ENCODE measurements at places on chromosomes 4 and X.

- no peak for DNase-seq
Observed at GRCh38 chr4:69833251-69833650, 26.7 kb downstream of the SULT1E1 start.

DNA sequence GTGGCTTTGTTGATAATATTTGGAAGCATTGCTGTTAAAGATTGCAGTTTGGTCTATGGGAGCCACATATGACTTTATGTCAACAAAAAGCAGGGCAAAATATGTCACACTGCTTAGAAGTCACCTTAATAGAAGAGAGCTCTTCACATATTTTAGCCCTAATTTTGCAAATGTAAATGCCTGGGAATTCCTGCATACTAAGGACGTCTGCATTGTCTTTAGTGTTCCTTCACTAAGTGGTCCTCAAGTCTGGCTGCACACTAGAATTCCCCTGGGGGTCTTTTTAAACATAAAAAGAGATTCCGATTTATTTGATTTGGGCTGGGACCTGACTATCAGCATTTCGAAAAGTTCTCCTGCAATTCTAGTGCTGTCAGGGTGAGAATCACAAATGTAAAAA lies 495.1 kb upstream of the FAM241A start:
- no peak for DNase-seq

GRCh38 chrX:85977218-85977617 lies 70.1 kb downstream of the CHM start:
- DNase-seq = no peak

GRCh38 chr4:572594-572993 lies 3.5 kb downstream of the TMEM271 start:
- DNase-seq = no peak

DNA sequence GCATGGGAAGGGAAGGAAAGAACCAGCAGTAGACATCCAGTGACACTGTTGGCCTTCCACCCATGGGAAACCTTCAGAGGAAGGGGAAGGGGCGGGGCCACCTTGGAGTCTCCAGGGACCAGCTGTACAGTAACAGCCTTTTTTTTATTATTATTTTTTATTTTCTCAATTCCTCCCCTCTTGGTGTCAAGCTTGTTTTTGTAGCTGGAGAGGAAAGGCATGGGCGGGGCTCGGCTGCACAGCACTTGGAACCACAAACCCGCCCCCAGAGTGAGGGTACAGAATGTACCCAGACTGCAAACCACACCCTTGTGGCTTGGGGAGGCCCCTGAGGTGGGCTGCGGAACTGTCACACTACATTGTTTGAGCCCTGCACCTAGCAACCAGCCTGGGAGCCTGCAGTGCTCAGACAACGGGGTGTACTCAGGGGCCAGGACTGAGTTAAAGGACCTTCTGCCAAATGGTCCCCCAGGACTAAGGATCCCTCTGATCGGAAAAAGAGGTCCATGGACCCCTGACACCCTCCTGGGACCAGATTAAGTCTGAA lies 45.7 kb downstream of the PRPS1 start:
- DNase-seq = peak; percentile 65

GRCh38 chr4:70915874-70916559 lies 13.8 kb downstream of the MOB1B start:
- no peak for DNase-seq

DNA sequence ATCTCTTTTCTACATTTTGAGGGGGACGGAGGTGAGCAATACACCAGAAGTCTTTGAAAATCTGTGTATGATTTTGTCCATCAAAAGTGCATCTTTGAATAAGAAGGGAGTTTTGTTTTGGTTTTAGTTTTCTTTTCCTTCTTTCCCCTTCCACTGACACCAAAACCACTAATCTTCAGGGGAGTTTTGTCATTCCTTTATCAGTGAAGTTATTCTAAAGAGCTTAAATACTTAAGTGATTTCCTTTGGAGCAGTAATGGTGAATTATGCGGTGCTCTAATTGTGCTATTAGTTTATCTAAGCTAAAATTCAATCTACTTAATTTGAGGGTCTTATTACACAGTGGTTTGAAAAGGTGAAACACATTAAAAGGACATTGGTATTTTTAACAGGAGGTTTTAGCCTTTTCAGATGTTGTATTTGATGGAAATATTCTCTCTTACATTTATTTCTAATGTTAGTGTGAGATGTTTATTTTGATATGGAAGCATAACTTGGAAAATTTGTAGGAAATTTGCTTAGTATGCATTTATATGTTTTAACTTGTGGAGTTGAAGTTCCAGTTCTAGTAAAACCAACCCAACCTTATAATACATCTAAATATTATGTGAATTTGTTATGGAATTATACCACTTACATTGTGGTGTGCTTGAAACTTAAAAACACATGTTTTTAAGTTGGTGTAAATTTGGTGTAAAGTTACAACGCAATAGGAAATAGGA lies 124.9 kb downstream of the PCDH7 start:
- no peak for DNase-seq

DNA sequence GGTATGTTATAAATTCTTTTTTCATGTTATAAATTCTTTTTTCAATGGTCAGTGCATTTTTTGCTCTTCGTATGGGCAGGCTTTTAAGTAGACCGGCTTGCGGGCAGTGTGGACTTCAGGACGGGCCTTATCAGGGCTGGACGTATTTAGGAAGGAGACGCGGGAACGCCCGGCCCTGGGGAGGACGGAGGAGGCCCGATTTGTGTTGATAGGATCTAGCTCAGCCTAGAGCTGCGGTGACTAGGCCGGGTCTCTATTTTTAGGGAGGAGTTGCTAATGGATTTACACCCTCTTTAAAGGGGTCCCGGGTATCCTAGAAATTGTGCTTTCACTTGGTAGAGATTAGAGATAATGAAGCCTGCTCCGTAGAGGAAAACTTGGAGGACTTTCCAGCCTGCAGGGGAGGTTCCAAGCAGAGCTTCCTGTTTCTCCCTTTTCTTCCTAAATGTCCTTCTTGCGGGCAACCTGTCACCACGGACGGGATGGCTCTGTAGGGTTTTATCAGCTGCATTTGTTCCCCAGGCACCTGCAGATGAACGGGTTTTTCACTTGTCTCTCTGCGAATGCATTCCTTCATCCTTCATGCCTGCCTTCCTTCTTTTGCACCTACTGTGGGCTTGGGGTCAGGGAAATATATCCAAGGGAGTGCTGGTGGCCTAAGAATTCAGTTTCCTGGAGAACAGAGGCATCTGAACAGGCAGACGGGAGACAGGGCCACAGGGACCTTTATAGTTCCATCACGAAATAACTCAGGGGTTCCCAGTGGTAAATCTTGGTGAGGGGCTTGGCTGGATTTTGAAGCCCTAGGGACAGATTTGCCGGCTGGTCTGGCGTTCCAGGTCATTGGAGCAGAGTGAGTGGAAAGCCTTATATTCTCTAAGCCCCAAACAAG lies 1.4 kb downstream of the CD99 start:
- DNase-seq = no peak

- DNase-seq = no peak
Observed at GRCh38 chrX:142804085-142804484, 221.6 kb upstream of the SPANXN4 start.

GRCh38 chr4:52249581-52249980 lies 198.5 kb downstream of the SPATA18 start:
- no peak for DNase-seq

All from stimulated activated CD8-positive, alpha-beta memory T cell treated with anti-CD3 and anti-CD28 coated beads, Interleukin-7, amount 100 ng/mL, for 24 hours (primary cell).